Lower lobe of right lung (tissue), 2 donors: ENCODE measurements at places on chromosomes 1 and 21. TPM values are rescaled to one million over a fixed set of nuclear protein-coding genes. Genes with fewer than 3 reads are reported as not detected.

The TTLL10 gene
- total RNA-seq = 6.6 TPM

The NR5A2 gene
- 1.4 TPM for total RNA-seq

The OLIG1 gene
- total RNA-seq = 0.59 TPM

The SLC16A4 gene
- total RNA-seq = 9.6 TPM

DNA sequence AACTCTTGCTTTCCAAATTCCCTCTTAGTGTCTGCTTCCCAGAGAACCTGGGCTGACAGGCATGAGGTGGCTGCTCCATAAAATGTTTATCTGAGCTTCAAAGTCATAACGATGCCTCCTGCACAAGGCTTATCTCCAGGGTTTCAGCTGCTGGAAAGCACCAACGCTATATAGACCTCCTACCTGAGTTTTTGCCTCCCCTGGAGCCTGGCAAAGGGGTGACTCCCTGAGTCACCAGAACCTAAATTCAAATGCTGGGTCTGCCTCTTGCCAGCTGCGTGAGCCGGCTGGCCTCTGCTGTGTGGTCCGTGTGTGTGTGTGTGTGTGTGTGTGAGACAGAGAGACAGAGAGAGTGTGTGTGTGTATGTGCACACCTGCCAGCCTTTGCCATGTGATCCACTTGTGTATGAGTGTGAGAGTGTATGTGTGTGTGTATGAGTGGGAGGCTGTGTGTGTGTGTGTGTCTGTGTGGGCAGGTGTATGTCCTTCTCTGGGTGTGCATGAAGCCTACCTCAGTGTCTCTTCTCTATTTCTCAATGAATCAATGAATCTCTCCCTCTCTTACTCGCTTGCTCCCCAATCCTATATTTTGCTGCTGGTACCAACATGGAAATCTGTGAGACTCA, 714.9 kb downstream of the MATN1 start:
- DNase-seq = no peak

- DNase-seq = no peak
Measured at GRCh38 chr1:99369154-99369553, 104.9 kb downstream of the PLPPR4 start.
